HCEC 1CT (cell line): ENCODE measurements at places on chromosomes 3 and 15.
A peak's percentile ranks its signal among the peaks of the same experiment; 100 is the strongest.

DNA sequence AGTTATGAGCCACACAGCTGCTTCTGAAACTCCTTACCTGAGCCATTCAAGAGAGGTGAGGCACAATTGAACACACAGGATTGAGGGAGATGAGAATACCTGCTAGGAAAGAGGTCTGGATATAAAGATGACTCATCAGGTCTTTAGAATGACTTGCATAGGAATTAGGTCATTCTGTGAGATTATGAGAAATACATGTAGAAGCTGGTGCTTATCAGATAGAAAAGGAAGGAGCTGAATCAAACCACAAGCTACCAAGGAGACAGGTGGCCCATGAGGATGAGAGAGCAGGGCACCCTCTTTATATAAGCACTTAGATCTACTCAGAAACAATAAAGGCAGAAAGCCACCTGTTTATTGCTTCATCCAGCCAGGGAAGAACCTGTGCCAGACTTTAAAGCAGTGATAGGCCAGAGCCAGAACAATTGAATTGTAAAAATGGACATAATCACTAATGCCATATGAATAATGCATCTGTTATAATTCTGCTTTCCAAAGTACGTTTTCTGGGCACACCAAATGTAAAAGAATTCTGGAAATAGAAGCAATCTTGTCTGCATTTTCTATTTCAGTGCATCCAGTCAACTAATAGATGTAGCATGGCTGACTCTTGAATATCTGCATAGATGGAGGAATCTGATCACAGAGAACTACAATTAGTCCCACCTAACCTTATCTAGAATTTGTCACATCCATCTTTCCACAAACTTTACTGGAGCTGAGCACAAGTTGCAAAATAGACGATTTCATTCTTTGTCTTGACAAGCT, 74.9 kb downstream of the PIK3R4 start:
- no peak for DNase-seq

DNA sequence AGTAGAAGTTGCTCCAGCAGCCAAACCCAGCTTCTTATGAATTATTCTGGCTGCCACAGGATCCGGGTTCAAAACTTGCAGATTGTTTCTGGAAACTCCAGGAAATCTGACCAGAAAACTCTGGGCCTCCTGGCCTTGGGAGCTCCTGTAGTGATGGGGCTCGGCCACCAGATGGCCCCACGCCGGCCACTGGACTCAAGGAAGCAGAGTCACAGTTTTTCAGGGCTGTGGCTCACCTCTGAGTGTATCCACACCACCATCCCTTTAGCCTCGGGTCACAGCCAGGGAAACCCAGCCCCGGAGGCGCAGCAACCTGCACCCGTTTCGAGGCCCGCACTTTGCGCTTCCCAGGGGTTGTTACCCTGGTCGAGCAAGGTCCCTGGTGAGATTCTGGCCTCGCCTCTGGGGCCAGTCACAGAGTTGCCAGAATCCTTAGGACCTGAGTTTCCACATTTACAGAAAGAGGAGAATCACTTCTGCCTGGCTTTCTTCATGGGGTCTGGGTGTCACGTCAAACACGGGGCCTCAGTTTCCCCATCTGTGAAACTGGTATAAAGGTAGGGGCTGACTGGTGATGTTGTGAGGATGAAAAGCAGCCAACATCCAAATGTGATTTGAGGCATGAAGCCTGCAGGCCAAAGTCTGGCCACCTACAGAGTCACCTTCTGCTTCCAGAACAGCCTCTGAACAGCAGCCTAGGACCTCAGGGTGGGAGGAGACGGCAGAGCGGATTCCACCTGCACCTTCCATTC, 53.5 kb upstream of the LCTL start:
- peak; percentile 60 for DNase-seq

DNA sequence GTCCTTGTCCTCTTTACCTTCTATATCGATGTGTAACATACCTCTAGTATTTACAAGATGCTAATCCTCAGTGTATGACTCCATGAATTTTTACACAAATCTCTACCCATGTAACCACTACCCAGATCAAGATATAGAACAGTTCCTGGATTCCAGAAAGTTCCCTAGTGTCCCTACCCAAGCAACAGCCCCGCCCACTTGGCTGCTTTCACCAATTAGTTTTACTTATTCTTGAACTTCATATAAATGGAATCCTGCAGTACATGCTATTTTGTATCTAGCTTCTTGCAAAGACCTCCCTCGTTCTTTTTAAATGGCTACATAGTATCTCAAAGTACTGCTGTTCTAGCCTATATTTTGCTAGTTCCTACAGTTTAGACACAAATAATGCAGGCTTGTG, 33.0 kb downstream of the CD276 start:
- DNase-seq: no peak

DNA sequence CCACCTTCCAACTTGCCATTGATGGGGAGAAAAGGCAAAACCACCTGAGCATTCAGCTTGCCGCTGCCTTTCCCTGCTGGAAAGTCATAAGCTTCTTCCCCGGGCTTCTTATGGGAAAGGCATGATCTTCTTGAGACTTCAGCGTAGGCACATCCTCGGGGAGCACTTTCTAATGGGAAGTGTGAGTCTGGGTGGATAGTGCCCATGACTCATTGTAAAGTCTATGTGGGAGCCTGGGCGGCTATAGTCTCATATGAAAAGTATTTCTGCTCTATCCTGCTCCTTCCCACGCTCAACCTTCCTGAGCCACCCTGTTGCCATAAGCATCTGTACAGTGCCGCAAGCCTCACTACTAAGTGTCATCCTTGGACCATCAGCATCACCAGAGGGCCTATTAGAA, 309.9 kb upstream of the THBS1 start:
- DNase-seq: peak; percentile 86

DNA sequence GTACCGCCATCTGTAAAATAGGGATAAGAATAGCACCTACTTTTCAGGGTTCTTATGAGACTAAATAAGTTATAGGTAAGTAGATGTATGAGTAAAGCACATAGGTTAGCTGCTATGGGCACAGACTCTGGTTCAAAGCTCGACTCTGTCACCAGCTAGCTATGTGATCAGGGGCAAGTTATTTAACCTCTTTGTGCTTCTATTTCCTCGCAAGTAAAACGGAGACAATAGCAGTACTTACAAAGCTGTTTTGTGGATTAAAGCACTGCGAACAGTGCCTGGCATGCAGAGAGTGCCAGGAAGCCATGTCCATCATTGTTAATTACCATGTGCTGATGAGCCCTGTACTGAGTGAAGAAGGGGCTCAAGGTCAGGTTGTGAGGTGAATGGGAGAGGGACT, 1.9 kb downstream of the LAMP3 start:
- DNase-seq: no peak

GRCh38 chr15:65400760-65401610, 21.8 kb downstream of the IGDCC4 start:
- DNase-seq: peak; percentile 60

DNA sequence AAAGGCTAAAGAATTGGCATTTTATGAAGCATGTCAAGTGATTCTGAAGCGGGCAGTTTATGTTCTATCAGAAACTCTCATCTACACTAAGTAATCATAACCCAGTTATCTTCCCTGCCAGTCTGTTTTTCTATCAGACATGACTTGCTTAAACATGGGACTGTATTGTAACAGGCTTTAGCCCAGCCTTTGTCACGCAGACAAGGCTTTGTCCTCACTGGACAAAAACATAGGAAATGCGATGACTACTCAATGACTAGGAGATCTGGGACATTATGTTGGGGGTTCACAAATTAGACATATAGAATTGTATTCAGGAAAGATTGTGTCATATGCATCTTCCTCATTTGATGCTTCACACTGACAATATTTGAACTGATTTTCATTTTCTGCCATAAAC, 115.5 kb downstream of the GADL1 start:
- DNase-seq: no peak

GRCh38 chr3:52084216-52084945, 28.0 kb upstream of the DUSP7 start:
- no peak for DNase-seq

DNA sequence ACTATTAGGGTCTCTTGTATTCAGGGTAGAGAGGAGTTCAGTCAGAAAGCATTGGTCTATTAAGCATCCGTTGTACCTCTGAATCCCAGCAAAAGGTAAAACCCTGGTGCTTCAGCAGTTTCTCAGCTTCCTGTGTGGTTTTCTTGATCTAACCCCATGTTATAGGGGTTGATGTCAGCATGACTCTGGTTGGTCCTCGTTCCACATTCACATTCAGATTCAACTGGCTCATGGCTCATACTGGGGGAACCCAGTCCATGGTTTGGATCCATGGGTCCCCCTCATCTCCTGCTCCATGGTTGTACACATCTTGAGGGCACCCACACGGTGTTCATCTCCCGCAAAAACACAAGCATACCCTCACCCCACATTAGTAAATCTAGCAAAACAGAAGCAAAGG, 47.7 kb upstream of the C2CD4B start:
- no peak for DNase-seq

DNA sequence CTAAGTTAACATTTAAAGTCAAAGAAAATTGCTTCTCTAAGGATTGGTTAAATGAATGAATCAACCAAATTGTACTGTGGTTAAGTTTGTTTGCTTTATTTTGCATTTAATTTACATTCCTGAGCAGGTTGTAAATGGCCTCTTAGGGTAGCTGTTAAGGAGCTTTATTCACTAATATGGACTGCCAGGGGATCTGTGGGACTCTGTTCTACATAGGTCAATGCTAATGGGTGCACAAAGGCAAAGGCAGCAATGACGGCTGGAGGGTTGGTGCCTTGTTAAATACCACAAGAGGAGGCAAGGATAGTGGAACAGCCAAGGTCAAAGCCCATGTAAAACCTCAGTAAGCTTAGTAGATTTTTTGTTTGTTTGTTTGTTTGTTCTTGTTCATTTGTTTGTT, 89.3 kb upstream of the P2RY1 start:
- DNase-seq: no peak

DNA sequence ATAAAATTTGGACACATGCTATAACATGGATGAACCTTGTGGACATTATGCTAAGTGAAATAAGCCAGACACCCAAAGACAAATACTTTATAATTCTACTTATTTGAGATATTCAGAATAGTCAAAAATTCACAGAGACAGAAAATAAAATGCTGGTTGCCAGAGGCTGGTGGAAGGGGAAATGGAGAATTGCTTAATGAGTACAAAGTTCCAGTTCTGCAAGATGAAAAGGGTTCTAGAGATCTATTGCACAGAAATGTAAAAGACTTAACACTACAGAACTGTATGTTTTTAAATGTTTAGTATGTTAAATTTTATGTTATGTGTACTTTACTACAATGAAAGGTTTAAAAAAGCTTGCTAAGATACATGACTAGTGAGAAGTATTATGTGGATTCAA, 344.8 kb downstream of the CNTN3 start:
- DNase-seq: no peak

DNA sequence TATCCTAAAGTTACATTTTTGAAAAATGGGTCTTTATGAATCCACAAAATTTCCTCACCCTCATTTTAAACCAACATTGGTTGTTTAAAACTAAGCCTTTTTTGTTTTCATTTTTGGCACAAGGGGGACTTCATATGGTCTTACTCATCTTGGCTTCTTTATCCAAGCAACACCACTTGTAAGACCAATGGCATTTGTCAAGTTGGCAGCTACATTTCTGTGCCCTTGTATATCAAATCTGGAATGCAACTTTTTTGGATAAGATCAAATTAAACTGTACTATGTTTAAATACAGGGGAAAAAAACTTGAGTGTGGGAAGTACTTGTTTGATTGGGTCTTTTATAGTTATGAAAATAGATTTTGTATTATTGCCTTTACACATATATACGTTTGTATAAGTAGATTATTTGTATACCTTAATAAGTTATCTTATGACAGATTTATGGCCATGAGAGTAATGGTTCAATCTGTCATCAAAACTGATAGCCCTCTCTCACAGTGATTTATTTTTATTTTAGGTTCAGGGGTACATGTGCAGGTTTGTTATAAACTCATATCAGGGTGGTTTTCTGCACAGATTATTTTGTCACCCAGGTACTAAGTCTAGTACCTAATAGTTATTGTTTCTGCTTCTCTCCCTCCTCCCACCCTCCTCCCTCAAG, 43.4 kb downstream of the GPR160 start:
- DNase-seq: peak; percentile 3

DNA sequence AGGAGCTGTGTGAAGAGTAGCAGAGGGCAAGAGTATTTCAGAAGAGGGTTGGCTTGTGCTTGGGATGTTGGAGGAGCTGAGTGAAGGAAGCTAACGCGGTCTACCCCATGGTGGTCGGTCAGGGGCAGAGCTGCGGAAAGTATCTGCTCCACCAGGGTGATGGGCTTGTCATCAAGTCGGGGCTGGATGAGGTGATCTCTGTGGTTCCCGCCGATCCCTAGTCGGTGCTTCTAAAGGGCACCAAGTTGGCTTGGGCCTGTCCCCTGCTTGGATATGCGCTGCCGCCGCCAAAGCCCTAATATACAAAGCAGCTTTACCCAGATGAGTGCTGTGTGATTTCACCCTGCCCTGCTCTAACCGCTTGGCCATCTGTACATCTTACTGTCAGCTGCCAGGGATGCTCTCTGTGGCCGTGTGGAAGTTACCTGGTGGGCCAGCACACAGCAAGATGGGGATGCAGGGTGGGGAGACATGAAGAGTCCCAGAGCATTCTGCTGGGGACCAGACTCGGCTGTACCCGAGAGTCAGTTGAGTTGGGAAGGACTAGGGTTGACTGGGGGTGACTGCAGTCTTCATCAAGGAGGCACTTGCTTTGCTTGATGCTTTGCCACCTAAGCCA, 226.1 kb upstream of the BHLHE40 start:
- DNase-seq: no peak

- DNase-seq: peak; percentile 6
These were observed 218.0 kb downstream of the ZBTB20 start for GRCh38 chr3:114928989-114929640.

DNA sequence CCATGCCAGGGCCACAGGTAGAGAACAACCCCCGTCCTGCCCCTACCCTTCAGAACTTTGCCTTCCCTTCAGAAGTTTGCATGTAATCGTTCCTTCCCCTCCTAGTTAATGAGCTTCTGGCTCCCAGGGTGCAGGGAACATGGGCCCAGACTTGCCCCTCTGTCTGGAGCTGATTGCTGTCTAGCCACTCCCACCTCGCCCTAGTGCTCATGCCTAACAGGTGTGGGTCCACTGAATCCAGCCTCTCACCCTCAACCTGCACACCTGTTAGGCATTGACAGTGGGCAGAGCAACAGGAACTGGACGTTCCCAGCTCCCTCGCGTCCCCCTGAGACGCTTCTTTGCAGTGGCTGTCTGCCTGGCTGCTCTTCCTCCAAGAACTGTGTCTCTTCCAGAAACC, 40.3 kb downstream of the WNT5A start:
- no peak for DNase-seq

GRCh38 chr15:78838489-78838888, 27.2 kb upstream of the ADAMTS7 start:
- DNase-seq: no peak

DNA sequence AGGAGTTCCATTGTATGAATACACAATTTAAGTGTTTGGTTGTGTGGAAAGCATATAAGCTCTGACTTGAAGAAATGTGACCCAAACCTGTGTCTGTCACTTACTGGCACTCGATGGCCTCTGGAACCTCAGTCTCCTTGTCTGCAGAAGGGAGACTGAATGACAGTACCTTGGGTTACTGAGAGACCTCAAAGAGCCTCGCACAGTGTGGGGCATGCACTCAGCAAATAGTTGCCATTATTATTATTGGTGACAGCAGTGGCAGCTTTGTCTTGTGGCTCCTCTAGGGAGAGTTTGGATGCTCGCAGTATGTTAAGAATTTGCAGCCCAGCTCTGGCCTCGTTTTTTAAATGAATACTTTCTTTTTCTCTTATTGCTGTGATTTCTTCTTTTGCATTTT, 43.4 kb downstream of the EEFSEC start:
- no peak for DNase-seq
